IPS DF 6.9 (cell line): ENCODE measurements at places on chromosomes 5 and 9.
A peak's percentile ranks its signal among the peaks of the same experiment; 100 is the strongest.

DNA sequence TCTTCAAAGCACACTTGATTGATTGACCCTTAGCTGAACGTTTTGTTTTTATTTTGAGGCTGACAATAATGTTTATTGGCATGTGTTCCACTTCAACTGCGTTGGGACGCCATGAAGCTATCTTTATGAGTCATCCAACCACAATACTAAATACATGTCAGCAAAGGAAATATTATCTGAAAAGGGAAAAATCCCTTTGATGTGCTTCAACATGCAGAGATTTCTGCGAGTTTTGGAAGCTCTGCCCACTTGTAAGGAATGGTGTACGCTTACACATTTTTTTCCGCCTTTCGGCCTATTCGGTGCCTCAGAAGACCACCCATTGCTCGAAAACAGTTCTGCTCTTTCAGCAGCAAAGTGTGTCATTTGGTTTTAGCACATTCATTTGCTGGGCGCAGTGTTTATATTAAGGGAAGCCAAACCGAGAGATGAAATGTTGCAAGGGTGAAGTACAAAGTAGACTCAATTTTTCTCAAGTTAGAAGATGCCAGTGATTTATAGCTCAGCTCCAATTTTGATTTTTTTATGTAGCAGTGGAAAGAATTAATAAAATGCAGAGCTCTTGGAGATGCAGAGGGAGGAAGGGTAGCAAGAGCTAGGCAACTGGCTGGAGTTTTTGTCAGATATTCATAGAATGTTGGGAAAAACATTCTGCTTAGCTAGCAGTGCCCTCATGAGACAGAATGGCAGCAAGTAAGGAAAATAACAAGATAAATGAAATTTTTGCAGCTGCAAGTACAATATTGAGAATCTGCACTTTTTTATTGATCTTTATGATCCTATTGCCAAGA lies 68.9 kb downstream of the PRDM6 start:
- H3K27me3 ChIP-seq, result no peaks in the 10 kb centered on the region
- no peak overlapping the region for H3K27ac ChIP-seq
- H3K4me1 ChIP-seq, result no peaks in the 10 kb centered on the region
- no peak overlapping the region for H3K4me3 ChIP-seq
- no peak for DNase-seq
- H3K36me3 ChIP-seq, result no peaks in the 10 kb centered on the region

DNA sequence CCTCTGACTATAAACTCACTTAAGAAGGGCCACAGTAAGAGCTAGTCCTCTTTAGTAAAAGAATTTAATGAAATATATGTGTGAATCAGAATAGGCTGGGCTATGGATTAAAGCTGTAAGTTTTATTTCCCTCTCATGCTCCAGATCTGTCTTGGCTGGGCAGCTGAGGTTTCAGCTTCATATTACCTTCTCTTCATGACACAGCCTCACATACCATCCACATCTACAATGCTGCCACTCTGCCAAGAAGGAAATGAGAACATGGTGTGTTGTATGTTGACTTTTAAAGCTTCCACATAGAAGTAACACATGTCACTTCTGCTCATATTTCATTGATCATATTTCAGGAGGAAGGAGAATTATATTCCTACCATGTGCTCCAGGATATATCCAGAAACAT lies 776.0 kb upstream of the ACO1 start:
- H3K27me3 ChIP-seq, result no peaks in the 10 kb centered on the region
- no peak overlapping the region for H3K4me3 ChIP-seq
- no peaks in the 10 kb centered on the region for H3K4me1 ChIP-seq

DNA sequence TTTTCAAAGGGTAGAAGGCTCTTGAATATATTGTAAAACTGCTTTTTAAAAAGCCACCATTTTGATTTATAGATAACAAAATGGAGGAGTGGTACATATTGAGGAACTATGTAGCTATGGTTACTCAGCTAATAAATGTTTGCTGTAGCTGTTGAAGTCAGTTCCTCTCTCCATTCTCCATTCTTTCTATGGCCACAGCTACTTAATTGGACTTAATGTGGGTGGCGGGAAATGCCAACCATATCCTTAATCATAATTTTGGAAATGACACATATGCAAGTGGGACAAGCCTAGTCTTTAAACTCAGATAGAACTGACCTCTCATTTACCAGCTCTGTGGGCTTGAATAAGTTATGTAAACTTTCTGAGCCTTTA lies 10.6 kb downstream of the CDKN2A start:
- no peak overlapping the region for H3K27ac ChIP-seq
- peaks cover 29% of the 10 kb centered on the region for H3K27me3 ChIP-seq
- no peak overlapping the region for H3K4me3 ChIP-seq
- no peaks in the 10 kb centered on the region for H3K36me3 ChIP-seq
- no peak for DNase-seq

- no peak overlapping the region for H3K4me3 ChIP-seq
- H3K36me3 ChIP-seq, result no peaks in the 10 kb centered on the region
- H3K27ac ChIP-seq, result no peak overlapping the region
Observed at GRCh38 chr5:177070536-177071191, 16.1 kb upstream of the FGFR4 start.

- DNase-seq, result no peak
- no peaks in the 10 kb centered on the region for H3K27me3 ChIP-seq
- H3K4me3 ChIP-seq, result no peak overlapping the region
- no peak overlapping the region for H3K27ac ChIP-seq
- H3K4me1 ChIP-seq, result no peaks in the 10 kb centered on the region; the same call in 1 of the 2 replicates
Observed at GRCh38 chr5:176573564-176574296, 24.6 kb downstream of the CDHR2 start.

DNA sequence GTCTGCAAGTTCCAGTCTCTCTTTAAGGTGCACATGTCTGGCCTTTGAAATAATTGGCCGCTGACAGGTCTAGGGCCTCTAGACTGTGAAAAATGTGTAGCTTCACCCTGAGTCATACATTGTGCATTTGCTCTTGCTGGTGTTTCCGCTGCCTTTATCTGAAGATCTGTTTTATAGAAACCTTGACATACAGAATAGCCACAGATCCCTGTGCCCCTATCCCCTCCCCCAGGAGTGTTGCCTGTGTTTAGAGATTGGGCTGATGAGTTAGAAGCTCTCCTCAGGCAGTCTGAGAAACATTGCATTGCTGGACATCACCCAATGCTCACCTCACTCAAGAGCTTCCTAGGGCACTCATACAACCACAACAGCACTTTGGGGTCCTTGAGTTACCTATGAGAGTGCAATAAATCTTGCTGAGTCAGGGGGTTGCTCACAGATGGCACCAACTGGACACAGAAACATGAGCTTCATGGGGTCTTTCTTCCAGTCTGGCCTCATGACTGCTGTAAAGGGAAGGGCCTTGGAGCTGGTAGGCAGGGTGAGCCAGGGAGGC lies 3.8 kb upstream of the ZNF782 start:
- H3K4me1 ChIP-seq, result no peaks in the 10 kb centered on the region
- H3K36me3 ChIP-seq, result no peaks in the 10 kb centered on the region
- no peak overlapping the region for H3K27ac ChIP-seq
- DNase-seq, result no peak
- no peaks in the 10 kb centered on the region for H3K27me3 ChIP-seq
- H3K4me3 ChIP-seq, result no peak overlapping the region

GRCh38 chr9:125993466-125993865 lies 246.3 kb downstream of the PBX3 start:
- no peak overlapping the region for H3K4me3 ChIP-seq
- H3K36me3 ChIP-seq, result no peaks in the 10 kb centered on the region
- H3K4me1 ChIP-seq, result no peaks in the 10 kb centered on the region; the same call in 1 of the 2 replicates
- DNase-seq, result no peak
- no peaks in the 10 kb centered on the region for H3K27me3 ChIP-seq
- H3K27ac ChIP-seq, result no peak overlapping the region

DNA sequence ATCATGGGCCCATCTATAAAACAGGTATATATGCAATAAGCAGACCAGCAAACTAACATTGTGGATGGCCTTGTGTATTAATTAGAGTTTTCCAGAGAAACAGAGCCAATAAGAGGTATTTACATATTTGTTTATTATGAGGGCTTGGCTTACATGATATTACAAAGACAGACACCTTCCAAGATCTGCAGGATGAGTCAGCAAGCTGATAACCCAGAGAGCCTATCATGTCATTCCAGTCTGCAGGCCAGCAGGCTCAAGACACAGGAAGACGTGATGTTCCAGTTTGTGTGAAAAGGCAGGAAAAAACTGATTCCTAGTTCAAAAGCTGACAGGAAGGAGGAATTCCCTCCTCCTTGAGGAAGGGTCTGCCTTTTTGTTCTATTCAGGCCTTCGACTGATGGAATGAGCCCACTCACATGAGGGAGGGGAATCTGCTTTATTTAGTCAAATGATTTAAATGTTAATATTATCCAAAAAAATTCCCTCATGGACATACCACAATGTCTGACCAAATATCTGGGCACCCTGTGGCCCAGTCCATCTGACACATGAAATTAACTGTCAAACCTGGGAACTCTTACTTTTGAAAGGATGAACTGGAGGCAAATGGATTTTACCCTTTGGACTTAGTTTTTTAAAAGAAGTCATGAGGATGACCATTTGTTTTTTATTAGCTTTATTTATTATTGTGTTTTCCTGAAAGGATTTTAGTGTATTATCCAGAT lies 161.2 kb upstream of the CHD1 start:
- H3K4me3 ChIP-seq, result no peak overlapping the region
- no peaks in the 10 kb centered on the region for H3K27me3 ChIP-seq
- H3K36me3 ChIP-seq, result no peaks in the 10 kb centered on the region
- DNase-seq, result no peak
- no peaks in the 10 kb centered on the region for H3K4me1 ChIP-seq

GRCh38 chr9:132185073-132186009 lies 23.5 kb downstream of the NTNG2 start:
- DNase-seq, result no peak
- peaks cover 21% of the 10 kb centered on the region for H3K4me1 ChIP-seq

GRCh38 chr9:94083384-94083783 lies 880 bp upstream of the PTPDC1 start:
- H3K4me3 ChIP-seq, result no peak overlapping the region
- peaks cover 2% of the 10 kb centered on the region; the same call in 1 of the 2 replicates for H3K4me1 ChIP-seq
- H3K27ac ChIP-seq, result no peak overlapping the region
- no peak for DNase-seq
- no peaks in the 10 kb centered on the region for H3K27me3 ChIP-seq

GRCh38 chr5:158407824-158408195 lies 548.9 kb upstream of the CLINT1 start:
- no peak overlapping the region for H3K27ac ChIP-seq
- H3K4me3 ChIP-seq, result no peak overlapping the region
- H3K36me3 ChIP-seq, result no peaks in the 10 kb centered on the region
- no peak for DNase-seq
- H3K4me1 ChIP-seq, result no peaks in the 10 kb centered on the region
- no peaks in the 10 kb centered on the region for H3K27me3 ChIP-seq

- H3K4me1 ChIP-seq, result no peaks in the 10 kb centered on the region
- no peak overlapping the region for H3K4me3 ChIP-seq
- no peaks in the 10 kb centered on the region for H3K27me3 ChIP-seq
- no peak overlapping the region for H3K27ac ChIP-seq
Observed at GRCh38 chr5:107712359-107712870, 41.7 kb upstream of the EFNA5 start.

GRCh38 chr5:165497707-165498106 lies 1992.3 kb downstream of the MAT2B start:
- no peaks in the 10 kb centered on the region for H3K27me3 ChIP-seq
- no peak overlapping the region for H3K27ac ChIP-seq
- no peaks in the 10 kb centered on the region for H3K4me1 ChIP-seq
- H3K4me3 ChIP-seq, result no peak overlapping the region
- peak; percentile 35 for DNase-seq
- no peaks in the 10 kb centered on the region for H3K36me3 ChIP-seq

DNA sequence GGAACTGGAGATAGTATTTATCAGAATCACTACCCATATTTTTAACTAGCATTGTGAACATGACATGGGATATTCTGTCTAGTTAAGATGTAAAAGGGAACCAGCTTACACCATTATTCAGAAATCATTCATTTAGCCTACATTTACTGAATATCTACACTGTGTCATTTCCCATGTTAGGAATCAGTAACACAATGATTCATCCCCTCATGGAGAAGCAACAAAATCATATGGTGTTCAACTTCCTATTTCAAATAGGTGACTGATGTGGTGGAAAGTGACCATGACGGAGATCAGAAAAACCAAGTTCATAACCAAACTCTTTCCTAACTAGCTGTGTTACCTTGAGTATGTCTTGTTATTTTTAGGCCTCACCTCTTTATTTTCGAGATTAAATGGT lies 550.0 kb upstream of the TUSC1 start:
- no peak for DNase-seq
- no peak overlapping the region for H3K4me3 ChIP-seq
- no peaks in the 10 kb centered on the region for H3K4me1 ChIP-seq
- H3K27me3 ChIP-seq, result no peaks in the 10 kb centered on the region
- H3K27ac ChIP-seq, result no peak overlapping the region

- no peak overlapping the region for H3K4me3 ChIP-seq
- no peaks in the 10 kb centered on the region for H3K4me1 ChIP-seq
- no peak overlapping the region for H3K27ac ChIP-seq
- DNase-seq, result no peak
Observed at GRCh38 chr9:111952559-111952958, 55.9 kb downstream of the UGCG start.

GRCh38 chr9:38020151-38021076 lies 48.6 kb downstream of the SHB start:
- no peaks in the 10 kb centered on the region for H3K27me3 ChIP-seq
- no peaks in the 10 kb centered on the region for H3K36me3 ChIP-seq
- peaks cover 24% of the 10 kb centered on the region for H3K4me1 ChIP-seq
- no peak overlapping the region for H3K27ac ChIP-seq
- H3K4me3 ChIP-seq, result no peak overlapping the region
- no peak for DNase-seq

DNA sequence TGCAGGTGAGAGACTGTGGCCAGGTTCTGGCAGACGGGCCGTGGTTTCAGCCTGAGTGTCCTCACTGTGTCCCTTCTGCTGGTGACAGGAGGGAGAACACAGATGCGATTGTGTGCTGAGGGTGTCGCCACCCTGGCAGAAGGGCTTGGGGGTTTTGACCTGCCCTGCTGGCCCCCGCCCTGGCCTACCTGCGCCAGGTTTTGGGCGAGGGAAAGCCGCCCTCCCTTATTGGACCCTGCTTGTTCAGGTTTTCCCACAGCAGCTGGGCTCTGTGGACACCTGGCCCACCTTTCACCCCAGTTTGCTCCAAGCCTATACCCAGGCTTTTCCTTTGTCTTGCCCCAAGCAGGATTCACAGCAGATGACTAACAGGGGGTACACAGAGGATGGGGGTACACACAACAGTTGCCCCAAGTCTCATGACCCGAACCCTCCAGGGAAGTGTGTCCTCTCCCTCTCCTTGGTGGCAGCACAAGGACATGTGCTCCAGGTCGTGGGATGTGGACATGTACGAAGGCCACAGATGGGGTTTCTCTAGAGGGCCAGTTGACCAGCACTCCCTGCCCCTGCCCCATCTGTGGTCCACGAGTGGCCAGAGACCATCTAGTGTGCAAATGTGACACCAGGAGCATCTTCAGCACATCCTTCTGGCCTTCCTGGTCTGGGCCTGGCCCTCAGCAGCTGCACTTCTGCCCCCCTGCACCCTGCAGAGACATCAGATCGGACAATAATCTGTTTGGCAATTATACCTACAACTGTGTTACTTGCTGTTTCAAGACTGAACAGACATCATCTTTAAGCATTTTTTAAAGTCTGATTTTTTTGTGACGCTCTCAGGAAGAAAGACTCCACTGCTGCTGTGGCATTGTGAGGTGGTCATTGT lies 265.8 kb upstream of the IRX4 start:
- H3K27me3 ChIP-seq, result no peaks in the 10 kb centered on the region
- H3K36me3 ChIP-seq, result no peaks in the 10 kb centered on the region
- H3K4me3 ChIP-seq, result no peak overlapping the region
- no peak overlapping the region for H3K27ac ChIP-seq
- no peak for DNase-seq
- H3K4me1 ChIP-seq, result peaks cover 3% of the 10 kb centered on the region; the same call in 1 of the 2 replicates
